Kidney epithelial cell (primary cell): ENCODE measurements at places on chromosomes 3 and 15.

DNA sequence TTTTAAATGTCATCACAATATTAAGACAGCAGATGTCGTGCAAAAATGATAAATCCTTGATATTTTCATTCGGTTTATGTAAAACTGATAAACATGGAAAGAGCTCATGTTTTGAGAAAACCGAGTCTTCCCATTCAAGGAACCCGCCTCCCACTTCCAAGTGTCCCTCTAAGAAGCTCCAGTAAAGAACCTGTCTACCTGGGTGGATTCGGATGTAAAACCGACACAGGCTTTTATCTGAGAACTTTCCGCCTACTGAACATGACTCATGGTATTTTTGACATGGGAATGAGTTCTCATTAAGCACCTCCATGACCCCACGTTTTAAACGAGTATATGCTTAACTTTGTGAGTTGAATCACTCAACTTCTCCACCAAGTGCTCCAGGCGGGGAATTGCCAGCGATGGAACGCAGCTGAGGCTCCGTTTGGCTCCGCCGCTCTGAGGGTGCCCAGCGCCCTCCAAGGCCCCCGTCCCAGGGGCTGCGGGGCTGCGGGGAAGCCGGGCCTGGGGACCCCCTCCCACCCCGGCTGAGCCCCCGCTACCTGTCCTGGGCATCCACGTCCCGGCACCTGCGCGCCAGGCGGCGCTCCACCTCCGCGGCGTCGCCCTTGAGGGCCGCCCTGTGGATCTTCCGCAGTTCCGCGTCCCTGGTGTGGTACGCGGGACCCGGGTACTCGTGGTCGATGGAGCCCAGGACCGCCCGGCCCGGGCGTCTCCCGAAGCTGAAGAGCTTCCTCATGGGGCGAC, 119.9 kb downstream of the LMLN start:
- no peak for DNase-seq

DNA sequence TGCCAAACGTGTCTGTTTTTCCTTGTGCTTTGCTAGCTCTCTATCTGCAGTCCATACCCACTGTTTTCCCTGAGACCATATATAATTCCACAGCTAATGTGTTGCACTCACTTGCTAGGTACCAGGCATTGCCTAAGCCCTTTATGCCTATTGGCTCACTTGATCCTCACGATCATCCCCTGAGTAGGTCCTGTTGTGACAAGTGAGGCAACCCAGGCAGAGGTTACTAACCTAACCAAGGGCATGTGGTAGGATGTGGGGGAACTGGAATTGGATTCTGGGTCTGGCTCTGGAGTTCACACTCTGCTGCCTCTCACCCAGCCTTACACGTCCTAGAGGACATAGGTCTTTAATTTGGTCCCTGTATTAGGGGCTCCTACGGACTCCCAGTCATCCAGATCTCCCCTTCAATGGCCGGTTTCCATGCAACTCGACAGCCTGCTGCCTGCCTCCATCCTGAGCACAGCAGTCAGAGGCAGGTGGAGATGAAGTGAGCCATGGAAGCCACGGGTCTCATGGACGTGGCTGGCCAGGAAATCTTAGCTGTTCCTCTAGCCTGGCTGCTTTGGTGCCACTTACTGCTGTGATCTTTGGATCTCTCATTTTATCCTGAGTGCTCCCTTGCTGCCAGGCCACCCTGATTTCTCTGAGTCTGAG, 38.9 kb upstream of the MYZAP start:
- no peak for DNase-seq

GRCh38 chr3:46129588-46130272, 78.4 kb downstream of the CCR1 start:
- no peak for DNase-seq

DNA sequence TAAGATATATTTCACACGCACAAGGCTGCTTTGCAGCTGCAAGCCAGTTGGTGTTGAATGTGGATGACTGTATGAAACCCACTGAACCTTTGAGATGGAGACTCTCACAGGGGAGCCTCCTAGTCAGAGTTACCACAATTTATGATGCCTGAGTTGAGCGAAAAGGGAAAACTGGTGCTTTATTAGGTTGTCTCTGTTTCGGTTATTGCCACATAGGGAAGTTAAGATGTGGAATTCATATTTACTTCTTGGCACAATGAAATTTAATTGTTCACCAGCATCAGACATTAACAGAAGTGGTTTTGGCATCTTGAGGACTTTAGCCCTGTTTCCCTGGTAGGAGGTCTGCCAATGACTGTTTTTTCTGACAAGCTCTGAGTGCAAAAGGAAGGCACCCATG, 358.2 kb downstream of the SQOR start:
- no peak for DNase-seq

- DNase-seq = no peak
These were observed 41.0 kb upstream of the TMEM158 start for GRCh38 chr3:45267097-45267496.

GRCh38 chr15:31111091-31111647, 9.6 kb upstream of the TRPM1 start:
- DNase-seq = no peak

- DNase-seq = no peak
These were observed 48.3 kb downstream of the EXD1 start for GRCh38 chr15:41182266-41182665.

DNA sequence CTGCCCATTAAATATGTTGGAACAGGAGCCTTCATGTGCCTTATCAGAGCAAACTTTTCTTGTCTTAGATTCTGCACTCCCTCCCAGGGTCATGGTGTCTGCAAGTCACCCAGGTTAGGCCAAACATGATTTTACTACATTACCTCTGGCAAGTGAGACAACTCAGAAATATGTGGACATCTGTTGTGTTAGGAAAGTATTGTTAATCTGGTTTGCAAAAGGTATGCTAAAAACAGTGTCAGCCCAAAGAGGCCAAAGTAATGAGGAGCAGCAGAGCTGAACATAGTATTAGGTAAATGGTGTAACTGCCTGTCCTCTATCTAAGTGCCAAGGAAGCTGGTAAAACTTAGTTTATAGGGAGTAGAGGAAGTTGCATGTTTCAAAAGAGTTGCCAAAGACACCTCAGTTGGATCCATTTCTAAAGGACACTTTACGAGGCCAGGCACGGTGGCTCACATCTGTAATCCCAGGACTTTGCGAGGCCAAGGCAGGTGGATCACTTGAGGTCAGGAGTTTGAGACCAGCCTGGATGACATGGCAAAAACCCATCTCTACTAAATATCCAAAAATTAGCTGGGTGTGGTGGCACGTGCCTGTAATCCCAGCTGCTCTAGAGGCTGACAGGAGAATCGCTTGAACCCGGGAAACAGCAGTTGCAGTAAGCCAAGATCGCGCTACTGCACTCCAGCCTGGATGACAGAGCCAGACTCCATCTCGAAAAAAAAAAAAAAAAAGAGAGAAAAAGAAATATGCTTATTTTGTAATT, 22.5 kb upstream of the PPIB start:
- no peak for DNase-seq

DNA sequence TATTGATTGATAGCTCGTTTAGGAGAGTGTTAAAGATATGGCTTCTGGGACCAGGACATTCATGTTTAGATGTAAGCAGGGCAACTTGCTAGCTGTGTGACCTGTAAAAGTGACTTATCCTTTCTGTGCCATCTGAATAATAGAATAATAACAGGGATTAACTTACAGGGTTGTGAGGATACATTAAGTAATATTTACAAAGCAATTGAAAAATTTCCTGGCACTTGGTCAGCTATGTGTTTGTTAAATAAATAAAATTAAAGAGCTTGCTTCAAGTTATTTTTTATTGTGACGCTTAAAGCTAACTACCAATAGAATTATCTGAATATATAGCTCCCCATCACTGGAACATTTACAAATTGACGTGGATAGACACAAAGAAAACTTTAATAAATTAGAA, 287.9 kb upstream of the CDIN1 start:
- DNase-seq = no peak

GRCh38 chr3:190076601-190077394, 43.9 kb downstream of the P3H2 start:
- peak; percentile 99 for DNase-seq

DNA sequence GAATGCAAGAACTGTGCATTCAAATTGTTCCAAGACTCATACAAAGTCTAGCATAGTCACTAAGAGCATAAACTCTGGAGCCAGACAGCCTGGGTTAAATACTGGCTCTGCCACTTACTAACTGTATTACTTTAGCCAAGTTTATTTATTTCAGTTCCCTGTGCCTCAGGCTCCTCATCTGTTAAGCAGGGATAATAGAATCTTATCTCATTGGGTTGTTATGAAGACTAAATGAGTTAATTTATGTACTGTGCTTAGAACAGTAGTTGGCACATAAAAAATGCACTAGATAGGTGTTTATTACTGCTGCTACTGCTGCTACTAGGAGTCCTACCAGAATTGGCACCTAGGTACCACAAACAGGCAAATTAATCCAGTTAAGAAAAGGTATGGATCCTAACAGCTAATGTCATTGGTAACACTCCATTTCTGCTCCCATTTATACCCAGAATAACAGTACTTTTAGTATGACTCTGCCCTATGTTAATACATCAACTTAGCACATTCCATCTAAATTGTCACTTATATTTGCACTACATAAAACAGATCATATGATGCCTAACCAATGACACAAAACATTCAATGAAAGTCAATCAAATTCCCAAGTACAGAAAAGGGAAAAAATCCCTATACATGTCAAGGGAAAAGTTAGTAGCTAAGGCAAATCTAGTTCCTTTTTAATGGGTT, 45.7 kb downstream of the GSK3B start:
- no peak for DNase-seq

- DNase-seq = no peak
These were observed 110.8 kb upstream of the NDN start for GRCh38 chr15:23797747-23798446.

- DNase-seq = no peak
These were observed 5.6 kb upstream of the AEN start for GRCh38 chr15:88615303-88616107.

DNA sequence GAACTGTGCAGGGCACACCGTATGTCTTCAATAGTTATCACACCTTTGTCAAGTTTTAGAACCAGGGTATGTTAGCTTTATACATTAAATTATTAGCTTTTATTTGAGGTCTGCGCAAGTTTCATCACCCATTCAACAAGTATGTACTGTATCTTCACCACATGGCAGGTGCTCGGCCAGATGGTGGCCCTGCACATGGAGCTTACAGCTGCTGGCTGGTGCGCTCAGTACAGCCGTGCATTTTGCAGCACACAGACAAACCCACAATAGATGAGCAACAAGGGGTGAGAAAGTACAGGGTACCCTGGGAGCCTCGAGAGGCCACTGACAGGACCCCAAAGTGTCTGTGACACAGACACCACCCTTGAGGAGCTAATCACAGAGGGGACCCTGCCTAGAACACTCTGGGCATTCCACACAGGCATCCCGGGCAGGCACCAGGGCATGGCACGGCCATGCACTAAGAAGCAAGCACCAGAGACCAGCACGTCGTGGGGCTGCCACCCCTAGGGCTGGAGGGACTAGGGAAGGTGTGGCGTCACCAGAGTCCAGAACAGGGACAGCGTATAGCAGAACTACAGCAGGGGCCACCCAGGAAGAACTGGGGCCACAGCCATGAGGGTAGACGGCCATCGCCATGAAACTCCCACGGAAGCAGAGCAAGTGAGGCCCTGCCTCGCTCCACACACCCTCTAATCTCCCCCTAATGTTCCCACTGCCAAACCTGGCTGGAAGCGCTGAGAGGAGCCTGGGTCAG, 27.4 kb downstream of the ZXDC start:
- no peak for DNase-seq

DNA sequence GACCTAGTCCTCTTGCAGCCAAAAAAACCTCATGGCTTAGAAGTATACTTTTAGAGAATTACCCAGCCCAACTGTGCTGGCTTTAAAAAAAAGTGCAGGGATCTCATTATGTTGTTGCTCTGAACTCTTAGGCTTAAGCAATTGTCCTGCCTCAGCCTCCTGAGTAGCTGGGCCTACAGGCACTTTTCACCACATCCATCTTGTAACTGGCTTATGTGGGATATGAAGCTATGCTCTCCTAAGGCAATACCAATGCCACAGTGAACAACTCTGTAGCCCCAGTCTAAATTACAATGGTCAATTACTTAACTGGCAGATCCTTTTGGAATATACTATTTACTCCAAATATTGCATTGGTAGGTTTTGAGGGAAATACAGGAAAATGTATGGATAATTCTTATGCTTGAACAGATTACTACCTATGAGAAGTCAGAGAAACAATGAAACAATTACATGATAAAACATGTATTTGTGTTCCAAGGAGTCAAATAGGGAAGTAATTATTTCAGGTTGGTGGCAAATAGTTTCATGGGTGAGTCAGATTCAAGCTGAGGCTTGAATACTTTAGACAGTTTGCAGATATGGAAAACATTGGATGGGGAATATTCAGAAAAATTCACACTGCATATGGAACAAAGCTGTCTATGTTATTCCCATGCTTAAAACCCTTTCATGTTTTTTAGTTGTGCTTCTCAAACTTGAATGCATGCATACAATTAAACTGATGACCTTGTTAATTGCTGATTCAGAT, 34.6 kb upstream of the GPR149 start:
- no peak for DNase-seq

- DNase-seq = no peak
These were observed 55.2 kb downstream of the IQSEC1 start for GRCh38 chr3:13018043-13018451.

DNA sequence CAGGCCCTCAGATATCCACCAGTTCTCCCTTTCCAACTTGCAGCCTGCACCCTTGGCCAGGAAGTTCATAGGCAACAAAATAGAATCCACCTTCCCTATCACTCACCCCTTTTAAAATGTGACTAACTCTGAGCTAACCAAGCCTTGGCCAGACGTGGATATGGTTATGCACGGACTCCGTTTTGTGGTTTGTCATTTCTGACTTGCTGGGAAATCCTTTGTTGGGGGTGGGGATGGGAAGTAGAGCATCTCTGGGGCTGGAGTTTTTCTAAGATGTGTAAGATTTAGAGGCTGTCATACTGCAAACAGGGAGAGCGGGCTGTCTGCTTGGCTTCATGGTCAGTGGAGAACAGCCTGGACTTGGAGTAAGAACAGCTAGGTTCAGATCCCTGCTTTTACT, 62.6 kb downstream of the SMAD3 start:
- peak; percentile 93 for DNase-seq

DNA sequence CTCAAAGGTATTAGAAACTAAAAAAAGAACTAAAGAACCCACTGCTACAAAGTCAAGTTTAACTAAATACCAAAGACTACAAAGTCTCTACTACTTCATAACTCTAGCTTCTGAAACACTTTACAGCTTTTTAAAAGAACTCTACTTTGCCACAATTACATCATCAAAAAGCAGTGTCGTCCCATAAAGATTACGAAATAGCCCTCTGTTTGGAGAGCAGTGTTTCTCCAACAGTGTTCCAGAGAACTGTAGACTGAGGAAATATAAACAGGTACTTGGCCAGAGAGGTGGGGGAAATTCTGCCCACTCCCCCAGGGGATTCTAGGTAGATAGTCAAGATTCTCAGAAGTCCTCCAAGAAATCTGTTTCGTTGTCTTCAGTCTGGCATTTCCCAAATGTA, 225.6 kb downstream of the PDZRN3 start:
- no peak for DNase-seq

- DNase-seq = no peak
These were observed 72.2 kb downstream of the ADCY5 start for GRCh38 chr3:123376451-123377242.
